Iris pigment epithelial cell (primary cell): ENCODE measurements at places on chromosomes 2 and 18.

- DNase-seq, result no peak
Measured at GRCh38 chr2:105186967-105187498, 54.5 kb upstream of the GPR45 start.

GRCh38 chr2:14619441-14619840 is 13.1 kb upstream of the LRATD1 start:
- DNase-seq, result no peak

GRCh38 chr2:38438883-38439612 is 62.0 kb upstream of the ATL2 start:
- no peak for DNase-seq

- DNase-seq, result no peak
Measured at GRCh38 chr2:30693821-30694281, 113.4 kb downstream of the CAPN13 start.

DNA sequence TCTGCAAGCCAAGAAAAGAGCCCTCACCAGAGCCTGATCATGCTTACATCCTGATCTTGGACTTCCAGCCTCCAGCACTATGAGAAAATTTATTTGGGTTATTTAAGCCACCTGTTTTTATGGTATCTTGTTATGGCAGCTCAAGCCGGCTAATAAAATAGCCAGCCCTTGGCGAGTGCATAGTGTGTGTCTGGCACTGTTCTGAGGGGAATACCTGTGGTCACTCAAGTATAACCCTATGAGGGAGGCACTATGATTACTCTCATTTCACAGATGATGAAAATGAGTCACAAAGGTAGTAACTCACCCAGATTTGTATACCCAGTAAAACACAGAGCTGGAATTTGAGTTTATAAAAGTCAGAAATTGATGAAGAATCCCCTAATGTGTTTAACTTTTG is 556.9 kb upstream of the SETBP1 start:
- DNase-seq, result peak; percentile 5
